ENCODE measurements at places on chromosomes 2 and 18. TPM values are rescaled to one million over a fixed set of nuclear protein-coding genes. Genes with fewer than 3 reads are reported as not detected.

Gene CHMP1B
- total RNA-seq = 39.7 TPM

Gene WDR75
- total RNA-seq = 50.3 TPM

Gene BOLL
- not detected for total RNA-seq

Gene DNAJC5G
- not detected for total RNA-seq

Gene GAREM1
- total RNA-seq = 21.4 TPM

DNA sequence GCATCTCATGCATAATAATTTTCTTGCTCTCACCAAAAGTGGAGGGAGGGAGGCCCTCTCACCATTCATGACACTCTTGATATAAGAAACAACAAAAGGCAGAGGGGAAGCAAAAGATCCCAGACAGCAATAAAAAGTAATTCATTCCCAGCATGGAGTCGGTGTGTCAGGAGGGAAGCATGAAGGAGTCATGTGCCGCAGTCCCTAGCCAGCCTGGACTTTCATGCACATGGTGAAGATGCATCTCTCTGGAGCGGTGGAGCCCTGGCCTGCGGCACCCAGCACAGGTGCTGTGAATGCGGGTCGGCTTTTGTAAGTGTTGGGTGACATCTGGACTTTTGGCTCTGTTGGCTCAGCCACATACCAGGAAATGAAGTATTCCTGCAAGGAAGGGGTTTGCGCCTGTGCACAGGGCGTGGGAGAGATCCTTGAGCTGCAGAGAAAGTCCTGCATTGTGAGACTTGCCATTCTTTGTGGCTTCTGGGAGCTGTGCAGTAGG is 119.4 kb downstream of the COPS8 start:
- H3K36me3 ChIP-seq = peaks cover 6% of the 10 kb centered on the region
- H3K27me3 ChIP-seq = no peaks in the 10 kb centered on the region
- H3K4me3 ChIP-seq = no peak overlapping the region
- H3K4me1 ChIP-seq = peaks cover 6% of the 10 kb centered on the region

GRCh38 chr2:68060652-68061051 is 2.2 kb downstream of the C1D start:
- DNase-seq = no peak
- H3K36me3 ChIP-seq = peaks cover 14% of the 10 kb centered on the region
- H3K27ac ChIP-seq = no peak overlapping the region
- peaks cover 6% of the 10 kb centered on the region for H3K27me3 ChIP-seq
- peaks cover 26% of the 10 kb centered on the region for H3K4me1 ChIP-seq
- no peak overlapping the region for H3K4me3 ChIP-seq

GRCh38 chr2:217795706-217796465 is 206.9 kb downstream of the TNS1 start:
- no peaks in the 10 kb centered on the region for H3K36me3 ChIP-seq
- no peak overlapping the region for H3K4me3 ChIP-seq
- H3K4me1 ChIP-seq = peaks cover under 1% of the 10 kb centered on the region
- DNase-seq = no peak

GRCh38 chr2:96618596-96619283 is 19.4 kb downstream of the KANSL3 start:
- peaks cover 39% of the 10 kb centered on the region for H3K36me3 ChIP-seq
- peak; percentile 31 for DNase-seq
- H3K4me1 ChIP-seq = peaks cover 16% of the 10 kb centered on the region

DNA sequence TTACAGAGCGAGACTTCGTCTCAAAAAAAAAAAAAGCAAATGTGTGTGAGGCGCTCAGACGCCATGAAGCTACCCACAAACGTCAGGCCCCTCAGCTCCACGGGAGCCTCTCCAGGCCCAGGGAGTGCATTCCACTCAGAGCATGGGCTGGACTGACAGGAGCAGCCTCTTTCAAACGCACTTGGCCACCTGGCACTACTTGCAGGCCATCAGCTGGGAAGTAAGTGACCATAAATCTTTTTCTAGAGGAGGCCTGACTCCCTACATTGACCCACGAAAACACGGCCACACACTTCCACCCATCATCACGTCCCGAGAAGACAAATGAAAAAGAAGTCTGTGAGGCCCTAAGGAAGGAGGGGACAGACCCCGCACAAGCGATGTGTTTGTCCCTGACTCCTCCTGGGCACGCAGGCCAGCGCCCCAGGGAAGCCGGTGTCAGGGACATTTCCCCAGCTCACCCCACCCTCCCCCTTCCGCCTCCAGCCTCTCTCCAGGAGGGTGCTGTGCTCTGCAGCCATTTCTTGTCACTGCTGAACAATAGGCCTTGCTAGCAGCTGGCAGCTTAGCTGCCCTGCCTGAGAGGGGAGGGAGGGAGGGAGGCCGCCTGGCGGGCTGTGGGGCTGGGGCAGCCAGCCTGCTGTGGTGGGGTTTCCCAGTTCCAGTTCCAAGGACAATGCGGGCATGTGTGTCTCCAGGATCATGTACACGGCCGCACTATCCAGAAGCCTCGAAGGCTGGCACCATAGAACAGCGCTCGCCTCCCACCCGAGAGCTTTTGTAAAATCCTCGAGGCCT is 26.6 kb downstream of the SERTAD2 start:
- no peak for DNase-seq
- H3K36me3 ChIP-seq = peaks cover 23% of the 10 kb centered on the region
- no peak overlapping the region for H3K4me3 ChIP-seq
